SJSA1 (cell line): ENCODE measurements at places on chromosomes 5 and 9. TPM values are rescaled to one million over a fixed set of nuclear protein-coding genes. Genes with fewer than 3 reads are reported as not detected.

GRCh38 chr9:73741316-73741715 is 589.7 kb downstream of the ANXA1 start:
- no peak overlapping the region for H3K4me3 ChIP-seq
- DNase-seq = no peak
- no peaks in the 10 kb centered on the region for H3K36me3 ChIP-seq
- no peaks in the 10 kb centered on the region for H3K4me1 ChIP-seq

DNA sequence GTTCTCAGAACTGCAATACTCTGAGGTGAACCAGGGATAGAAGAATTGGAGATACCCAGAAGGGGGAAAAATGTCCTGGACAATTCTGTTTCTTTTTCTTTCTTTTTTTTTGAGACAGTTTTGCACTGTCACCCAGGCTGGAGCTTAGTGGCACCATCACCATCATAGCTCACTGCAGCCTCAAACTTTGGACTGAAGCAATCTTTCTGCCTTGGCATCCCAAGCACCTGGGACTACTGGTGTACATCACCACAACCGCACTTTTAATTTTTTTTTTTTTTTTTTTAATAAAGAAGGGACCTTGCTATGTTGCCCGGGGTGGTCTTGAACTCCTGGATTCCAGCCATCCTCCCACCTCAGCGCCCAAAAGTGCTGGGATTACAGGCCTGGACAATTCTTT is 1.9 kb downstream of the EMB start:
- no peaks in the 10 kb centered on the region for H3K27me3 ChIP-seq
- H3K27ac ChIP-seq = no peak overlapping the region
- no peak overlapping the region for H3K4me3 ChIP-seq
- no peaks in the 10 kb centered on the region for H3K4me1 ChIP-seq

DNA sequence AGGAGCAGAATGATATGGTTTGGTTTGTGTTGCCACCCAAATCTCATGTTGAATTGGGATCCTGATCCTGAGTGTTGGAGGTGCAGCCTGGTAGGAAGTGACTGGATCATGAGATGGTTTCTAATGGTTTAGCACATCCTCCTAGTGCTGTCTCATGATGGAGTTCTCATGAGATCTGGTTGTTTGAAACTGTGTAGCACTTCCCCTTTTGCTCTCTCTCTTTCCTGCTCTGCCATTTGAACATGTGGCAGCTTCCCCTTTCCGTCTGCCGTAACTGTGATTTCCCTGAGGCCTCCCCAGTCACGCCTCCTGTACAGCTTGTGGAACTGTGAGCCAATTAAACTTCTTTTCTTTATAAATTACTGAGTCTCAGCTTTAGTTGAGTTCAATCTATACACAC is 756.8 kb upstream of the CDH6 start:
- DNase-seq = no peak
- no peak overlapping the region for H3K4me3 ChIP-seq
- no peaks in the 10 kb centered on the region for H3K36me3 ChIP-seq
- H3K4me1 ChIP-seq = no peaks in the 10 kb centered on the region
- H3K27ac ChIP-seq = no peak overlapping the region

DNA sequence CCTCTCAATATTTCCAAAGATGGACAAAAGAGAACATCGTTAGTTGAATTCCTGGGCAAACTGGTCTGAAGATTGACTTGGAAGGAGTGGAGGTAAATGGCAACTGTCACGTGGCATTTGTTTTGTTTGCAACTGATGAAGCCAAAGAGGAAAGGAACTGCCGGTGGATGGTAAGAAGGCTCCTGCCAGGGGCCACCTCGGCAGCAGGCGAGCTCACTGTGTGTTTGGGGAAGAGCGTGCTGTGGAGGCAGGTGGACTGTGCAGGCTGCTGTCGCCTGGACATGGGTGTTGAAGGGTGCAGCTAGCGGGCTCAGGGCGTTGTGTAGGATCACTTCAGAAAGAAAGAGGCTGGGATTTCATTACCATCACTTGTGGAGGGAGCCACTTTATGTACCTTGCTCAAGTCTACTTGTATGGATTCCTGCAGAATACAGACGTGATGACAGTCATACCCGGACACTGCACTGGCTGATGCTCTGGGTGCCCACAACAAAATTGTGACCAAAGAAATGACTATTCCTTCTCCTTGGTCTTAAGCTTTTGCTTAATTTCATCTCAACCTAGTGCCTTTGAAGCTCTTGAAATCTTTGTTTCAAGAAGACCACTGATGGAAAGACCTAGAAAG is 72.7 kb downstream of the MAP1B start:
- H3K27me3 ChIP-seq = no peaks in the 10 kb centered on the region
- peaks cover 73% of the 10 kb centered on the region for H3K36me3 ChIP-seq
- DNase-seq = no peak
- H3K4me1 ChIP-seq = peaks cover 36% of the 10 kb centered on the region
- H3K27ac ChIP-seq = peak overlapping the region; percentile 88

GPR151 gene
- not detected in 2 replicates for total RNA-seq

IFNA21 gene
- not detected in 2 replicates for total RNA-seq

SLC36A2 gene
- not detected in 2 replicates for total RNA-seq

GRCh38 chr5:73754254-73754653 is 128.3 kb downstream of the ARHGEF28 start:
- H3K4me1 ChIP-seq = peaks cover 3% of the 10 kb centered on the region
- H3K27me3 ChIP-seq = no peaks in the 10 kb centered on the region
- H3K4me3 ChIP-seq = no peak overlapping the region
- no peak overlapping the region for H3K27ac ChIP-seq
- H3K36me3 ChIP-seq = peaks cover 14% of the 10 kb centered on the region

TRUB2 gene
- total RNA-seq = 8.4 and 18.3 TPM in 2 replicates

DNA sequence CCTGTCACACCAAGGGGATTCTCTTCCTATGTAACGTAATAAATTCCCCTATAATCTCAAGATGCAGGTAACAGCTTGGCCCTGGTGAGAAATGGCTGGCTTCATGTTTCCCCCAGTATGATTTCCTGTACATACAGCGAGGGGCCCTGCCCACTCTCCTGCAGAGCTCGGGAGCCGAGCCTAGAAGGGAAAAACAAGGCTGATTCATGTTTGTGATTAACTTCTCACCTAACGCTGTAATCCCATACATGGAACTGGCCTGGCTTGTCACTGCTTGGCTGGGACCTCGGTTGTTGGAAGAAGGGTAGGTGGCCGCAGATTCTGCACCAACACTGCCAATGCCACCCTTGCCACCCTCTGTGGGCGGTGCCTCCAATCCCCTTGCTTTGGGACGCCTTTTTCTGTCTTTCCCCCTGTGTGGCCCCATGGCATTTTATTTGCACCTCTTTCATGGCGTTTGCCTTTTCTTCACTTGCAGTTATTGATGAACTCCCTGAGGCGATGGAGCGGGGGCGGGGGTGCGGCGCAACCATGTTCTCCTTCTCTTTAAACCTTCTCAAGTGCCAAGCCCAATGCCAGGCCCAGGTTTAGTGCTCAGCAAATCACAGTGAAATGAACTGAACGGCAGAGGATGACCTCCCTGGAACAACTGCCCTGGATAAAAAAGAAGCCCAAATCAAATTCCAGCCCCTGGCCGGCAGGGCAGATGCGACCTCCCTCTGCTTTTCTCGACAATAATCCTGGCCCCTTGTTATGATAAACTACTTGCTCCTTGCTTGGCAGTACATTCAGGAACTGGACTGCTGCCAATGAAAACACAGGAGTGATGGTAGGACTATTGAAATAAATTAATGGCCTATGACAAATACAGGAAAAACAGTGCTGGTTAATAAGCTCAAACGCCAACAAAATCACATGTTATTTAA is 108.1 kb downstream of the TMEM174 start:
- H3K27ac ChIP-seq = no peak overlapping the region
- H3K36me3 ChIP-seq = no peaks in the 10 kb centered on the region
- no peak overlapping the region for H3K4me3 ChIP-seq
- peak; percentile 46 for DNase-seq
- peaks cover 12% of the 10 kb centered on the region for H3K4me1 ChIP-seq

SUSD3 gene
- total RNA-seq = not detected in 2 replicates

FAM221B gene
- not detected in 2 replicates for total RNA-seq

EFNA5 gene
- 0.22 and 0.87 TPM in 2 replicates for total RNA-seq

CARD9 gene
- total RNA-seq = 0.16 and 0.32 TPM in 2 replicates

LYSMD3 gene
- 12.2 and 20.0 TPM in 2 replicates for total RNA-seq

HCN1 gene
- not detected in 2 replicates for total RNA-seq
